Umbilical cord (tissue), 2 donors: ENCODE measurements at places on chromosomes 7 and 10.

DNA sequence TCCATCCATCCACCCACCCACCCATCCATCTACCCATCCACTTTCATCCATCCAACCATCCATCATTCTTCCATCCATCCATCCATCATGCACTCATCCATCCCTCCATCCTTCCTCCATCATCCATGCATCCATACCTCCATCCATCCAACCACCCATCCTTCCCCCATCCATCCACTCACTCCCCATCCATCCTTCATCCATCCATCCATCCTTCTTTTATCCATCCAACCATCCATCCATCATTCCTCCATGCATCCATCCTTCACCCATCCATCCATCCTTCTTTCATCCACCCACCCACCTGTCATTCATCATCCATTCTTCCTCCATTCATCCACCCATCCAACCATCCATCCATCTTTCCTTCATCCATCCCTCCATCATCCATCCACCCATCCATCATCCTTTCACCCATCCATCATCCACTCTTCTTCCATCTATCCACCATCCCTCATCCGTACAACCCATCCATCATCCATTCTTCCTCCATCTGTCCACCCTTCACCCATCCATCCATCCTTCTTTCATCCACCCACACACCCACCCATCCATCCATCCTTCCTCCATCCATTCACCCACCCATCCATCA lies 428.2 kb downstream of the DNAJB6 start:
- DNase-seq, result no peak

DNA sequence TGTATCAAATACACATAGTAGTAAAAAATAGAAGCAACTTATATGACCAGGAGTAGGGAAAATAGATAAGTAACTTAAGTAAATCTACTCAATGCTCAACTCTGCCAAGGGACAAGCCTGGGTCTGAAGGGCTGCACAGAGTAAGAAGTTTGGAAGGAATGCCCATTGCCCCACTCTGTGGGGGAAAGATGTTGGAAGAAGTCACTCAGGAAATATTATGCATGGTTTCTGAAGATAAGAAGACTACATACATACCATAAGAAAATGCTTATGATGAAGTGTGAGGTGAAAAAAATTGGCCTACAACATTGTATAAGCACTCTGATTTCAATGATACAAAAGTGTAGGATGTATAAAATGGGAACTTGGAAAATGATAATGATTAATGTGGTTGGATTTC lies 54.0 kb downstream of the LAMB4 start:
- DNase-seq, result peak; percentile 29

DNA sequence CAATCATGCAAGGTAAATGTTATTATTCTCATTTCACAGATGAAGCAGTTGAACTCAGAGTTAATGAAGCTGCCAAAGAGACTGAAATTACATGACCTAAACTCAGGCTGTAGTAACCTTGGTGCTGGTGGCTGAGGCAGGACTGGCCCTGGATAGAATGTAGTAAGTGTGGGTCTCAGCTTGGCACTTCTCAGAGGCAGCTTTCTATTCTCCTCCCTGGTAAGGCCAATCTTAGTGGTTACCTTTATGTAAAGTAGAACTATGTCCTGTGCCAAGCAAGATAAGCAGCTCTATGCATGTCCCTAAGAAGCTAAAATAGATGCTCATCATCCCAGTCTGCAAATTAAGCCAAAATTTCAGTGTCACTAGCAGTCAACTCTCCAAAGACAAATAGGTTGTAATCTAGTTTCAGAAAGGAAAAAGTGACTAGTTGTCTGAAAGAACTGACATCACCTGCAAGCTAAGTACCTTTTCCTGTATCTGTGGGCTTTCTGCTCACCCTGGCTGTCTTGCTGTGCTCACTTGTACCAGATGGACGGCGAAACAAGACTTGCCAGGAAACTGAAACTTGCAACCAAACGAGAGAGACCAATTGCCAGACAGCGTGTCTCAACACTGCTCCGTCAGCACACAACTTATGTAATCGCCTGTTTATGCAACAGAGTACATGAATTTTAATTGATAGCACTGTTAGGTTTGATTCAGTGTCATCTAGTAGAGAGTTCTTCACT lies 43.7 kb downstream of the CH25H start:
- peak; percentile 15 for DNase-seq

DNA sequence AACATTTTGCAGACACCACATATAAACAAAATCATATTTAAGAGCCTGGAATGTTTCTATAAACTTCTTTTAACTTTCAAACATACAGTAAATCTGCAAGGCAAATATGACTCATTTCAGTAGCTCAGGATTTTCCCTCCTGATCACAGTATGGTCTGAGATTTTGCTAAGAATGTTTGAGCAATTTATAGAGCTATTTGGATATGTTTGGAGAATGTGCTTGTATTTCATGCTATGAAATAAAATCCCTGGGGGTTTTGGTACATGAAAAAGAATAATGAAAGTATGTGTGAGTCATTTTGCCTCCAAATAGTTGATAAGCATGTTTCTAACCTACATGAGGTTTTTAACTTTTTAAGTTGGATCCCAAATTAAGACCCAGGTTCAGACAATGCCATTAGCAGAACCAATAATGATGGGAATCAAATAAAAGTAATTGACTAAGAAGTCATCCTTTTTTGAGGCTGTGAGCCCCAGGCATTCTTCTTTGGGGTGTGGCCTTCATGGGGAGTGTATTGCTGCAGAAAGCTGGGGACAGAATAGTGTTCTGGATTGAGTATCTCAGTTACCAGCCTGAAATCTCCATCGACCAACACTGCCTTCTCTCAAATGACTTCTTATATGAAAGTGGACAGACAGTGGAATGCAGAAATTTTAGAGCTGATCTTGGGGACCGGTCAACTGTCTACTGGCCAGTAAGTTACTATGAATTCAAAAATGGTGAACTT lies 66.1 kb upstream of the AGBL3 start:
- peak; percentile 97 for DNase-seq

DNA sequence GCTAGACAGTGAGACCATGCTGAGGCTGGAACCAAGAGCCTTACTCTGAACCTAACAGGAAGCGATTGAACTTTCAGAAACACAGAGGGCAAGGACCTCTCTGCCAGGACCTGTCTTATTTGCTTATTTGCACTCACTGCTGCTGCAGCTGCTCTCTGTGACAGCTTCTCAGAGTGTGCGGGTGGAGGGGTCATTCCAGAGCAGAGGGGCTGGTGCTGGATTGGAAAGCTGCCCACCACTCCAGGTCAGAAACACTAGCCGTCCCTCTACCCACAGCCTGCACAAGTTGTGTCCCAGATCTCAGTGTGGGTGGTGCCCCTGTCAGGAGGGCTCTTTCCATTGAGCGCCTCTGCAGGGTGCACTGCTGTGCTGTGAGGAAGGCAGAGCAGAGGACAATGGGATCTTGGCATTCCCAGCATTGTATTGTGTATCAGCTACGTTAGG lies 126.2 kb downstream of the CCNY start:
- DNase-seq, result no peak

- DNase-seq, result no peak
Observed at GRCh38 chr7:116678780-116679179, 6.8 kb downstream of the MET start.

GRCh38 chr10:4984971-4985594 lies 18.6 kb downstream of the AKR1C2 start:
- peak; percentile 24 for DNase-seq

DNA sequence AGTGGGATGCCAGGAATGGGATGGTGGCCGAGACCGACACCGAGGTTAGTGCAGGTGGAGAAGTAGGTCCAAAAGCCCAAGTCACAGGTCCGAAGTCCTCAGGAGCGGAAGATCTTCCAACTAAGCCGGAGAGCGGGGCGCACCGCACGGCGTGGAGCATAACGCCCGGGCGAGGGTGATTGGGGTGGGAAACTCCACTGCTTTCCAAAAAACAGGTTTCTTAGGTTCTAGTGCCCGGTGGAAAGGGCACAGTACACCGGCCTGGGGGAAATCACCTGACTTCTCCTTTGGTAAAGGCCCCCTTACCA lies 11.4 kb upstream of the SPAG6 start:
- DNase-seq, result no peak

DNA sequence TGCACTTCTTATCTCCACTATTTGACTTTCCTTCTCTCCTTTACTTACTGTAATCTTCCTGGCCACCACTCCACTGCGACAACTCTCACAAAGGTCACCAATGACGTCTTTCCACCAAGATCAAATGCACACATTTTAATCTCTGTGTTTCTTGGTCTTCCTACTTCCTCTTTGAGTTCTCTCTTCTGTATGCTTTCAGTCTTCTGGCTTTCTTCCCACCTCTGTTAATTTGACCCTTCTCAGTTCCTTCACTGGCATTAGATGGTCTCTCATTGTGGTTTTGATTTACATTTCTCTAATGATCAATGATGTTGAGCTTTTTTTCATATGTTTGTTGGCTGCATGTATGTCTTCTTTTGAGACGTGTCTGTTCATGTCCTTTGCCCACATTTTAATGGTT lies 31.9 kb downstream of the FAM107B start:
- no peak for DNase-seq

GRCh38 chr10:118408181-118408580 lies 66.1 kb upstream of the FAM204A start:
- no peak for DNase-seq

DNA sequence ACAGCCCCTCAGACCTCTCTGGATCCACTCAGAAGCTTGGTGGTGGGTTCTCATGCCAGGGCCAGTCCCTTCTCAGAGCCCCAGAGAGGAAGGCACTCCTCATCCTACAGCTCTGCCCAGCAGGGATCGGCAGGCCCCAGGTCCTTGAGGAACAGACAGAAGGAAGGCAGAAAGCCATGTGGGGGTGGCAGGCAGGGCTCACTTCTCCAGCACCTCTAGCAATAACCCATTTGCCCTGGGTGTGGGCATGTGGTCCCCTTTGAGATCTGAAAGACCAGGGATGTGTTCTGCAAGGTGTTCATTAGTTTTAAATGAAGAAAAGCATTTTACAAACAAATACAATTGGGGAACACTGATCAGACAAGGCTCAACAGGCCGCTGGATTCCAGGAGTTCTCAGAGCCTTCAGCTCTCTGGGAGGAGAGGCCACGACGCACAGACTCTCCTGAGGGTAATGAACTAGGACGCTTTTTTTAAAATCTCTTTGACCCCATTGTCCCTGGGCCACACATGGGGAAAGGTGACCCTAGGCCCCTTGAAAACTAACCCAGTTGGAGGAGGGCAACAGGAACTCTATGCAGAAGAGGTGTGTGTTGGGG lies 40.6 kb downstream of the LDB3 start:
- no peak for DNase-seq

DNA sequence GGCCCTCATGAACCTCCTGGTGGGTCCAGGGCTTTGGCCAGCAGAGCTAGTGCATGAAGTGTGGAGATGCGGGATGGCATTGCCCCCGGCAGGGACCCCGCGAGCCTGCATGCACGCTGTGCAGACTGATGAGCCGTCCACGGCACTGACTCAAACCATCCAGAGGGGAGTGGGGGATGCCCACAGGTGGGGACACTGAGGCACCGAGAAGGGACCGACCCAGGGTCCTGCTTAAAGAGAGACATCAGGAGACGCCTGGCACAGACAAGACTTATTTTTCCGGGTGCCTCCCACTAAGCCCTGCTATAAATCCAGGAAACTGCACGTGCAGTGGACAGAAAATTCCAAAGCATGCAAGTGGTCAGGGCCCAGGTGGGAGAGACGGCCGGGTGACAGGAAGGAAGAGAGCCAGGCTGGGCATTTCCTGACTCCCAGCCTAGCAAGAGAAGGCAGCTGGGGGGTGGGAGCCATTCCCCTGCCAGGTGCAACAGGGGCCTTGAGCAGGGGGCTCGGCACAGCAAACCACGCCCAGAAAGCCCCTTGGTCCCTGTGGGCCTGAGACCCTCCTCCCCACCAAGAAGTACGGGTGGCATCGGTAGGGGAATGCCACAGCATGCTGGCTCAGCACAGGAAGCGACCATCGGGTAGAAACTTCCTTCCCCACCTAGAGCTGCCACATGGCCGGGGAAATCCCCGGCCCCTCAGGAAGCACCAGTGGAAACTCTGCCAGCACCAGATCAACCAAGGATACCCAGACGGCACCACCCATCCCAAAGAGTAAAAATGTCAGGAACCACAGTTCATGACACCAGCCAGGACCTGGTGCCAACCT lies 91.5 kb downstream of the FOXL3 start:
- no peak for DNase-seq

GRCh38 chr10:5840314-5841307 lies 27.4 kb upstream of the GDI2 start:
- no peak for DNase-seq

GRCh38 chr7:22814261-22815208 lies 8.1 kb downstream of the TOMM7 start:
- no peak for DNase-seq

DNA sequence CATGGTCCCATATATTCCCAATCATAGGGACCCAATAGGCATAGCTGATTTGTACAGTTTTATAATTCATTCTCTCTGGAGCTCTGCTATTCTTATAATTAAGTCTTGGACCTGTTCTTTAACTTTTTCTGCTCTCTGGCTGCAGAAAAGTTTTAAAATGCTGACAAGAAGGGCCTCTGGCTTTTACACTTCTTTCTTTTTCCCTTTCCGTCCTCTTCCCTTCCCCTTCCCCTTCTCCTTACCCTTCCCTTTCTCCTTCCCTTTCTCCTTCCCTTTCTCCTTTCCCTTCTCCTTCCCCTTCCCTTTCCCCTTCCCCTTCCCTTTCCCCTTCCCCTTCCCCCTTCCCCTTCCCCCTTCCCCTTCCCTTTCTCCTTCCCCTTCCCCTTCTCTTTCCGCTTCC lies 101.3 kb upstream of the TPK1 start:
- DNase-seq, result no peak
